ENCODE measurements at places on chromosomes 5 and 9. TPM values are rescaled to one million over a fixed set of nuclear protein-coding genes. Genes with fewer than 3 reads are reported as not detected.

MYO10 gene
- 42.2 TPM for total RNA-seq

PRELID2 gene
- total RNA-seq, result 11.0 TPM

CDK9 gene
- 45.6 TPM for total RNA-seq

RELL2 gene
- 3.9 TPM for total RNA-seq

IL4 gene
- not detected for total RNA-seq

IL6ST gene
- 84.0 TPM for total RNA-seq

GIN1 gene
- total RNA-seq, result 4.5 TPM

GNA14 gene
- total RNA-seq, result not detected

ACTBL2 gene
- not detected for total RNA-seq

TNFSF15 gene
- total RNA-seq, result 0.17 TPM

APC gene
- 11.3 TPM for total RNA-seq

GBGT1 gene
- 2.5 TPM for total RNA-seq

SPACA9 gene
- total RNA-seq, result 4.9 TPM

GRXCR2 gene
- total RNA-seq, result not detected

PCDHA9 gene
- total RNA-seq, result not detected

SV2C gene
- not detected for total RNA-seq

GABRA6 gene
- total RNA-seq, result not detected

NRARP gene
- 4.4 TPM for total RNA-seq

OTULINL gene
- total RNA-seq, result 15.9 TPM

EPB41L4A gene
- 2.8 TPM for total RNA-seq

QRFP gene
- not detected for total RNA-seq

STK32A gene
- total RNA-seq, result 0.62 TPM

PCDHA11 gene
- total RNA-seq, result 0.96 TPM

HRCT1 gene
- 0.32 TPM for total RNA-seq

NSA2 gene
- total RNA-seq, result 122 TPM

Data from A549 treated with GW870086 at 1 μM for 4 hours (cell line).